ENCODE measurements at places on chromosomes 11 and 22.
A peak's percentile ranks its signal among the peaks of the same experiment; 100 is the strongest.

- DNase-seq: no peak
These were observed 51.8 kb downstream of the MICAL3 start for GRCh38 chr22:17972385-17973191.

- DNase-seq: no peak
These were observed 1021.4 kb downstream of the BRD1 start for GRCh38 chr22:48806227-48806781.

GRCh38 chr11:22516111-22516510 is 109.5 kb downstream of the FANCF start:
- no peak for DNase-seq

- DNase-seq: peak; percentile 70
These were observed 10.8 kb upstream of the LDHA start for GRCh38 chr11:18383388-18384156.

- peak; percentile 52 for DNase-seq
These were observed 15.9 kb upstream of the HYLS1 start for GRCh38 chr11:125871391-125872137.

- no peak for DNase-seq
These were observed 3.8 kb downstream of the SMTNL1 start for GRCh38 chr11:57541169-57541568.

GRCh38 chr22:49753961-49754695 is 73.5 kb downstream of the BRD1 start:
- no peak for DNase-seq

- no peak for DNase-seq
These were observed 618 bp downstream of the MTA2 start for GRCh38 chr11:62601122-62601371.

GRCh38 chr11:110000850-110001249 is 92.3 kb upstream of the ZC3H12C start:
- DNase-seq: no peak

- DNase-seq: peak; percentile 91
These were observed 14.1 kb upstream of the IL2RB start for GRCh38 chr22:37163575-37164504.

DNA sequence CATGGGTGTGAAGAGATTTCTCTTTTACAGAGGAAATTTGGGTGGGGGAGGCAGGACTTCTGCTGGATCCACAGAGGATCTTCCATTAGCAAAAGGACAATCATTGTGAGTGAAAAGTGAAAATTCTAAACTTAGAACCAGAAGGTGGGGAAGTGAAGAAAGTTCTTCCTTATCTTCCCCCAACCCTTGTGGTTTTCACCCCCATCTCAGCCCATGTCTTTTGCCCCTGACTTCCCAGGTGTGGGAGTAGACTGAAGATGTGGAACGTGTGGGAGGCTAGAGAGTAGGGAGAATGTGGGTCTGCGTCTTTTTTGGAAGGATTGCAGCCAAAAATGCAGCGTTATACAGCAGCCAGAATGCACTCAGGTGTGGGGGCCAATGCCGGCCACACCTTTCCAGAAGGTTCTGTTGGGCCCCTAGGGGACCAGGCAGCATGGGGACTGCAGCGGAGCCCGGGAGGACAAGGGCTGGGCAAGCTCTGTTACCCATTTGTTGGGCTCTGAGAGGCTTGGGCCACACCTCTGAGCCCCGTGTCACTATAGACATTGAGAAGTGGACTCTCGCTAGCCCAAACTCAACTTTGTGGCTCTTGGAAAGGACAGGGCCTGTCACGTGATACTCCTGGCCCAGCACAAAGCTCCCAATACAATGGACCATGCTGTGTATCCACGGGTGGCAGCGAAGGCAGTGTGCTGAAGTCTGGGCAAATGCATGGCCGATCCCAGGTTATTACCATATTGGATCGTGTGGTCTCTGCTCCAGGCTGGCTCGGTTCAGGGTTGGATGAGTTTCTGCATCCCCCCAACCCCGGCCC is 32.8 kb upstream of the LINC01488 start:
- no peak for DNase-seq

DNA sequence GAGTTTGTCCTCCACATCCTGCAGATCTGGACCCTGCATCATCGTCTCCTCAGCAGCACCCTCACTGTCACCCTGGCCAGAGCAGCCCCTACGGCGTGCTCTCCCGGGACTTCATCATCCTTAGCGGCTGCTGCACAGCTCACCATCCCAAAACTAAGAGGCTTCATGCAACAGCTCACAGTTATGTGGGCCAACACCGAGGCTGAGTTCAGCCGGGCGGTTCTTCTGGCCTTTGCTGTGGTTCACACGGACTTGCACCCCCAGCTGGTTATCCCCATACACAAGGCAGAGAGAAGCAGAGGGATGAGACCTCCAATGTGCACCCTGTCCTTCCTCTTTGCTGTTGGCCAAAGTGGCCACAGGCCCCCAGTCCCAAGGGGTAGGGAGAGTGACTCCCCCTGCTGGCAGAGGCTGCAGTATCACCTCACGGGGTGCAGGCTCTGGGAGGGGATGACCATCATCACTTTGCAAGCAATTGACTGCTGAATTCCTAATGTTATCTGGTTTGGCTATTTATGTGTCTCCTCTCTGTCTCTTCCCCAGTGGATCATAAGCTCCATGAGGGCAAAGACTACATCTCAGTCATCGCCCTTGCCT is 276.8 kb downstream of the BRD1 start:
- no peak for DNase-seq

DNA sequence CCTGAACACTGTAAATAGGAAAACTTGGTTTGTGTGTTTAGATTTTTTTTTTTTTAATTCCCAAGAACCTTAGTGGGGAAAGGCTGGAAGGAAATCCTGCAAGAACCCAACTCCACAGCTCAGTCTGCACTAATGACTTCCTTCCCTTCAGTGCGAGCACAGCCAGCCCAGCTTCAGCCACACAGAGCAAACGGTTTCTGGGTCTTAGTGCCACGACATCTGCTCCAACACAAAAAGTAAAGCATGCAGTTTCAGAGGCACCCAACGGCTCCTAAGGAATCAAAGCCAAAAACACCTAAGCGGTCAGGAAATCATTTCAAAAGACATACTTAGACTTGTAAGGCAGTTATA is 236.1 kb downstream of the TTC28 start:
- DNase-seq: peak; percentile 20

DNA sequence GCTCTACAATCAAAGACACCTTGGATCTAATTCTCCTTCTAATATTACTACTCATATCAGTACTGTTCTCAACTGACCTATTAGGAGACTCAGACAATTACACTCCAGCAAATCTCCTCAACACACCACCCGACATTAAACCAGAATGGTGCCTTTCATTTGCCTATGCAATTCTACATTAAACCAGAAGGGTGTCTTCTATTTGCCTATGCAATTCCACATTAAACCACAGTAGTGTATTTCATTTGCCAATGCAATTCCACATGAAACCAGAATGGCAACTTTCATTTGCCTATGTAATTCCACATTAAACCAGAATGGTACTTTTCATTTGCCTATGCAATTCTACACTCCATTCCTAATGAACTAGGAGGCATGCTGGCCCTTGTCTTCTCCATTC is 15.3 kb upstream of the APOL3 start:
- no peak for DNase-seq

GRCh38 chr11:119218141-119218878 is 12.2 kb downstream of the CBL start:
- DNase-seq: no peak

- DNase-seq: peak; percentile 65
These were observed 49.8 kb downstream of the PACSIN2 start for GRCh38 chr22:42964994-42965699.

- DNase-seq: no peak
These were observed 48.6 kb downstream of the MORC2 start for GRCh38 chr22:30919973-30920372.

GRCh38 chr11:68521969-68522652 is 61.6 kb downstream of the PPP6R3 start:
- no peak for DNase-seq

DNA sequence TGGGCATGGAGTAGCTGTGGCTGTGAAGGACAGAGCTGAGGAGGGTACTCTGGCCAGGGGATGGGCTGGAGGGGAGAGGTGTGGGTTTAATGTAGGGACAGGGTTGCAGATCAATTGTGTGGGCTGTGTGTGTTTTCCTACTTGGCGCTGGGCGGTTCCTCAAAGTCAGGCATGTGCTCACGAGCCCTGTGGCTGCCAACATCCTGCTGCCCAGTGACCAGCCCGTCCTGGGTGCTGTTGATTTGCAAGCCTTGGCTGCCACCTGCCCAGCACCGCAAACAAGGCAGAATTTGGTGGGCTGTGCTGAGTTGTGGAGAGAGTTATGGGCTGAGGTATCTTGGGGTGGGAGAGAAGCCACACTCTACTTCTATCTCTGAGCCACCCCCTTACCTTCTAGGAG is 69.2 kb downstream of the SCN3B start:
- DNase-seq: no peak

DNA sequence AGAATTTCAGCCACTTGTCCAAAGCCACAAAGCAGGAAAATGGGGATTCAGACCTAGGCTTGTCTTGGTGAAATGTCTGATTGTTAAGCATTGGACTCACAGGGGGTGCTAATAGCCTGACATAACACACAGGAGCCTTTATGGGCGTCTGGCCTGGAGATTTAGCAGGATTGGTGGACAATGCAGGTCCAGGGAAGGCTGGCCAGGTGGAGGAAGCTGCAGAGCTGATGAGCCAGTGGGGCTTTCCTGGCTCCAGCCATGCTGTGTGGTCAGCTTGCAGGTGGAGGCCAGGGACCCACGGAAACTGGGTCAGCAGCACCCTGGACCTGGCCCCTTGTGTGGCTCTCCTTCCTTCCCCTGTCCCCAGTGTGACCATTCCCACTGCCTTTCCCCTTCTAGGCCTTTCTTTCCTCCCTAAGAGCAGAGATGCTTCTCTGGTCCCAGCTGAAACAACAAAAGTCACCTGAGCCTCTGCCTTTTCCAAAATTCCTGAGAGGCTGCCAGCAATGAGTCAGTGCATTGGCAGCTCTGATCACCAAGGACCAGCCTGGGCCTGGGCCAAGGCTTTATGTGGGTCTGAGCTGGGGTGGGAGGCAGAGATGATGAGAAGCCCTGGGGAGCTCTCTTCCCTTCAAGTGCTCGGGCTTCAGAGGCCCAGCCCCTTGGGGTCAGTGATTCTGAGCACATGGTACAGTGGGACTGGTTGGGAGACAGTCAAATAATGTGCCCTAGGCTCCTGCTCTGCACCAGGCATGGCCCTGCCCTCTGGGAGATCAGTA is 85.2 kb downstream of the CCDC81 start:
- no peak for DNase-seq

- no peak for DNase-seq
These were observed 15.0 kb downstream of the MPPED1 start for GRCh38 chr22:43426816-43427215.

- DNase-seq: no peak
These were observed 33.8 kb upstream of the APOA1 start for GRCh38 chr11:116871248-116871647.

DNA sequence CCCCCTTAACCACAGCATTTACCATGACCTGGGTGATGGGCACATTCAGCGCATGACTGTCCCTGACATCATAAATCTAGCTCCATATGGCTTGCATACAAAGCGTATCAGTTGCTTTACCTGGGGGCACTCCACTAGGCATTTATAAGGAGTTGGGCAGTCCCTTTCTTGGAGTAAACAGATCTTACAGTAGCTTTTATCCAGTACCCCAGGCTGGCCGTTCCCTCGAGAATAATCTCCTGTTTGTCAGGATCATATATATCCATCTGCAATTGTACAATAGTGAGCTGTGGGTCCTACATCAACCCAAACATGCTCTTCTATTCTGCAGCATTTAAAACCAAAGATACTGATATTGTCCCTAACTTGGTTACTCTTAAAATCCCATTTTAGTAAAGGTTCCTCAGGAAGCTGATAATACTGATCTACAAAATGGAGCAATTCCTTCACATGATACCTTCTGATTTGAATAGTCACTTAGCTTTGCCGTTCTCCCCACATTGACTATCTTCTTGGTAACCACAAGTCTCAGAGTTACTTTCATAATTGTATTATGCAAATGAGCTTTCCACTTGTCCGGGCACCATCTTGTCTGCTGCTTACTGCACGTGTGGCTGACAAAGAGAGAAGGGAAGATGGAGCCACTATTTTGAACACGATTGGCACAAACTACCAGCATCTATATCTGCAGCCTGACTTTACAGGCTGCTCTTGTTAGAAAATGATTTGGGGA is 205.0 kb downstream of the CWF19L2 start:
- DNase-seq: no peak

GRCh38 chr11:131099013-131099412 is 182.7 kb upstream of the SNX19 start:
- no peak for DNase-seq

DNA sequence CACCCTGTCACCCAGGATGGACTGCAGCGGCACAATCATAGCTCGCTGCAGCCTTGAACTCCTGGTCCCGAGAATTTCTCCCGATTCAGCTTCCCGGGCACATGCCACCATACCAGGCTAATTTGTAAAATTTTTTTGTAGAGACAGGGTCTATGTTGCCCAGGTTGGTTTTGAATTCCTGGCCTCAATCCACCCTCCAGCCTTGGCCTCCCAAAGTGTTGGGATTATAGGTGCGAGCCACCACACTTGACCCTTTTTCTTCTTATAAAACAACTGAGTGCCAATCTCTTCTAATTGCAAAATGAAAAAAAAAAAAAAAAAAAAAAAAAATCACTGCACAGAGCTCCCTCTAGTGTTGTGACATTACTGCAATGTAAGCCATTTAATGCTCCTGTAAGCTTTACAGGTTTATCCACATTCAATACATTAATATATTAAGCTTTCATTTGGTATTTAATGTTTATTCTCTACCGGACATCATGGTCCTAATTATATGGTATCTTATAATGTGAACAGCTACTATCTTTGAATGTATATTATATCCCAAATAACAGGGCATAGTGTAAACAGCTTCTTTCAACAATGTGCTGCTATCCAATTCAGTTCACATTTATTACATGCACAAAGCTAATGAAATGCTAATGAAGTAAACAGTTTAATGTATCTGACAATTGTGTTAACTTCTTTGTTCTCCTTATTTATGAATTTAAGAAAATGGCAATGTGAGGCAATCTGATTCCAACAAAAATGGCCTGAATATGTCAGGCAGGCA is 44.6 kb downstream of the COPB1 start:
- no peak for DNase-seq

DNA sequence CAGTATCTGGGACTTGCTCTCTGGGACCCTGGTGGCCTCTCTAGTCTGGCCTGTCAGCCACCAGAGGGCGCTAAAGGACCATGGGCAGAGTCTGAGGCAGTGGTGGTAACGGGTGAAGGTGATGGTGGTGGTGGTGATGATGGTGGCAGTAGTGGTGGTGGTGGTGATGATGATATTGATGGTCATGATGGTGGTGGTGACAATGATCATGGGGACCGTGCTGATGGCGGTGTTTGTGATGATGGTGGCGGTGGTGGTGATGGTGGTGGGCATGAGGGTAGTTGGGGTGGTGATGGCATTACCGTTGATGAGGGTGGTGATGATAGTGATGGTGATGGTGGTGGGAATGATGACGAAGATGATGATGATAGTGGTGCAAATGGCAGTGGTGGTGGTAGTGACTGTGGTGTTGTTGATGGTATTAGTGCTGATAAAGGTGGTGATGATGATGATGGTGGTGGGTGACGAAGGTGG is 16.0 kb downstream of the TRPM5 start:
- peak; percentile 91 for DNase-seq

DNA sequence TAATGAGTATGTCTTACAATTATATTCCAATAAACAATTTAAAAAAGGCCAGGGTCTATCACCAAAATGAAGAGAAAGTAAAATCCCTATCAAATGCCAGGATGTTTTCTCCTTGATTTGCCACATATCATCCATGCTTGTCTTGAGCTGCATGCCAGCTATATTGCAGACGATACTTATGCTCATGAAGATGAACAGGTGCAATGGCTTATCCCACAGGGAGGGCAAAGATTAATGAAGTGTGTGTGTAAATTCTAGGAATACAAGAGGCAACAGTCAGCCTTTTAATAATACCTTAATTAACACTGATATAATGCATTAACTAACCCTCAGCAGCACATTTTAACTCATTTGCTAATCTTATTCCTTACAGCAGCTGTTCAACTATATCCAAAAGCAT is 850.5 kb downstream of the KCNA4 start:
- DNase-seq: no peak

Measured in activated T-cell treated with anti-CD3 and anti-CD28 coated beads, Interleukin-2, amount 50 U/mL, for 48 hours (primary cell).